ENCODE measurements at places on chromosomes 2 and 18. TPM values are rescaled to one million over a fixed set of nuclear protein-coding genes. Genes with fewer than 3 reads are reported as not detected.
A peak's percentile ranks its signal among the peaks of the same experiment; 100 is the strongest.

DNA sequence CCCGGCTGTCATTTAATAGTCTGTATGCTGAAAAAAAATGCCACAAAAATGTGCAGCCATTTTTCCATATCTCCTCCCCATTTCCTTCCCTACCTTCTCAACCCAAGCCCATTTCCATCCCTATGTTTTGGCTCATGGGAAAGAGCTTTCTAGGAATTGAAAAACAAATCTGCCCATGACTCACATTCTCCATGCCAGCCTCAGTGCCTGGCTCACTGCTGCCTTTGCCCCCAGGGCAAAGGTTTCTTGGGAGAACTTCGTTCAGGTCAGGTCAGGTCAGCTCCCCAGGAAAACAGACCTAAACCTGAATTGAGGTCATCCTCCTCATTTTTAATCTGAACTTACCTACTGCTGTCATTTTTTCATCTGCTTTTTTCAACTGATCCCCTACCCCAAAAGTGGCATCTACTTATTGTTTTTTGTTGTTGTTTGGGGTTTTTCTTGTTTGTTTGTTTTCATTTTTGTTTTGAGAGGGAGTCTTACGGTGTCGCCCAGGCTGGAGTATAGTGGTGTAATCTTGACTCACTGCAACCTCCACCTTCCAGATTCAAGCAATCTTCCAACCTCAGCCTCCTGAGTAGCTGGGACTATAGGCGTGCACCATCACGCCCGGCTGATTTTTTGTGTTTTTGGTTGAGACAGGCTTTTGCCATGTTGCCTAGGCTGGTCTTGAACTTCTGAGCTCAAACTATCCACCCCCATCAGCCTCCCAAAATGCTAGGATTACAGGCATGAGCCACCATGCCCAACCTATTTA, 66.7 kb downstream of the FECH start:
- no peak overlapping the region for H3K4me3 ChIP-seq
- no peak overlapping the region for H3K27ac ChIP-seq
- DNase-seq = no peak
- no peaks in the 10 kb centered on the region for H3K27me3 ChIP-seq

- H3K36me3 ChIP-seq = no peaks in the 10 kb centered on the region
- no peak overlapping the region for H3K27ac ChIP-seq
- no peak overlapping the region for H3K4me3 ChIP-seq
- H3K4me1 ChIP-seq = no peaks in the 10 kb centered on the region
Measured at GRCh38 chr2:130808482-130809268, 28.0 kb upstream of the ARHGEF4 start.

DNA sequence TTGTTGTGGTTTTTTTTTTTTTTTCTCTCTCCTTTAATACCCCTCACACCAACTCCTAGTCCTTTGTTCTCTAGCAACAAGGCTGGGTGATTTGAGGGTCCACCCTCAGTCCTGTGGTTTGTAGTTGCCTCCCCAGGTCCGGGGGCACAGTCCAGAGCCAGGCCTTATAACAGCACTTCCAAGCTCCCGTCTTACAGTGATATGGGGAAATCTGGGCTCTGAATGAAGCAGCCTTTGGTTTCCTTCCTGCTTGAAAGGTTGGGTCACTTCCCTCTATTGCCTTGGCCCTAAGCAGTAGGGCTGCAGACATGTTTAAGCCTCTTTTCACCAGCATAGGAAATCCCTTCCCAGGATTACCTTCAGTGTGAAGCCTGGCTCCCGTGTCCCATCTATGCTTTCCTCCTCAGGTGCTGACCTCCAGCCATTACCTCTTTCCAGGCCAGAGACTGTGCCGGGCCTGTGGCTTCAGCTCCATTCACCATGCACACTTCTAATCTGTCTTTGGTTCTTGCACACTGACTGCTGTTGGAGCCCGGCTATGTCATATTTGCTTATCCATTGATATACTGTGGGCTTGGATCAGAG, 21.2 kb upstream of the NTSR2 start:
- H3K27ac ChIP-seq = no peak overlapping the region
- no peak overlapping the region for H3K4me3 ChIP-seq
- H3K36me3 ChIP-seq = no peaks in the 10 kb centered on the region
- DNase-seq = no peak
- H3K4me1 ChIP-seq = peaks cover 23% of the 10 kb centered on the region

- DNase-seq = no peak
- no peaks in the 10 kb centered on the region for H3K36me3 ChIP-seq
- peak overlapping the region; percentile 63 for H3K4me3 ChIP-seq
- H3K4me1 ChIP-seq = peaks cover 16% of the 10 kb centered on the region
Measured at GRCh38 chr2:218010984-218011652, 8.3 kb upstream of the TNS1 start.

The SPEG gene
- total RNA-seq = 219 TPM

DNA sequence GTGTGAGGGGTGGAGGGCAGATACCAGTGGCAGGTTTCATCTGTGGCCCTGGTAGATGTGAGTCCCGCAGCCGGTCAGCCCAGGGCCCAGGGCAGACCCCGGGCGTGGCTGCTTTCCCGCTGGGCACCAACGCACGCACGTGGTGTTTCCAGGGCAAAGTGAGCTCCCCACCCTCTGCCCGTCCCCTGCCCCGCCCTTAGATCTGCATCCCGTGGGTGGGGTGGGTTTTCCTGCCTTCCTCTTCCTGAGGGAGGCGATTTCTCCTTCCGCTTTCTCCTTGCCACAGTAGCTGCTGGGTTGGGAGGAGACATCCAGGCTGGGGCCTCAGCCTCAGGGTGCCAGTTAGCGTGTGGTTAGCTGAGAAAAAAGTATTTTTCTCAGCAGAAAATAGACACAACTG, 49.6 kb downstream of the ODC1 start:
- H3K36me3 ChIP-seq = no peaks in the 10 kb centered on the region
- no peak for DNase-seq
- H3K4me3 ChIP-seq = no peak overlapping the region
- H3K27ac ChIP-seq = peak overlapping the region; percentile 19
- H3K27me3 ChIP-seq = no peaks in the 10 kb centered on the region

DNA sequence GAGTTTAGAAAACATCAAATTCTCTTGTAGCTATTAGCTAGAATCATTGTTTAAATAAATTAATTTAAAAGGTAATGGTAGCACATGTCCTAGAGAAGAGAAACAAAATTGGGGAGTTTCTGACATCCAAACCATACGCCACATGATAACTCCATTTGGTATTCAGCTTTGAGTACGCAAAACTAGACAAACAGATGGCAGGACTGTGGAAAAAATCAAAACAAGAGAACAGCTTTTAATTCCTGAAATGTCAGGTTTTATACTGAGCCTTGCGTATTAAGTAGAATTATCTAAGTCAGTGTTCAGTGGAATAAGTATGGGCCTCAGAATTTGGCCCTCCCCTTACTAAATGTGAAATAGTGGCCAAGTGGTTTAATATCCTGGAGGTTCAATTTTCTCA, 82.4 kb upstream of the PDE1A start:
- DNase-seq = no peak
- H3K27me3 ChIP-seq = no peaks in the 10 kb centered on the region
- no peak overlapping the region for H3K27ac ChIP-seq
- no peaks in the 10 kb centered on the region for H3K36me3 ChIP-seq
- no peaks in the 10 kb centered on the region for H3K4me1 ChIP-seq

- no peaks in the 10 kb centered on the region for H3K27me3 ChIP-seq
- H3K4me1 ChIP-seq = peaks cover 6% of the 10 kb centered on the region
- H3K36me3 ChIP-seq = no peaks in the 10 kb centered on the region
- no peak for DNase-seq
- peak overlapping the region; percentile 100 for H3K27ac ChIP-seq
Measured at GRCh38 chr2:195658541-195658890, 1.5 kb downstream of the SLC39A10 start.

The LYPD1 gene
- 0.71 TPM for total RNA-seq

DNA sequence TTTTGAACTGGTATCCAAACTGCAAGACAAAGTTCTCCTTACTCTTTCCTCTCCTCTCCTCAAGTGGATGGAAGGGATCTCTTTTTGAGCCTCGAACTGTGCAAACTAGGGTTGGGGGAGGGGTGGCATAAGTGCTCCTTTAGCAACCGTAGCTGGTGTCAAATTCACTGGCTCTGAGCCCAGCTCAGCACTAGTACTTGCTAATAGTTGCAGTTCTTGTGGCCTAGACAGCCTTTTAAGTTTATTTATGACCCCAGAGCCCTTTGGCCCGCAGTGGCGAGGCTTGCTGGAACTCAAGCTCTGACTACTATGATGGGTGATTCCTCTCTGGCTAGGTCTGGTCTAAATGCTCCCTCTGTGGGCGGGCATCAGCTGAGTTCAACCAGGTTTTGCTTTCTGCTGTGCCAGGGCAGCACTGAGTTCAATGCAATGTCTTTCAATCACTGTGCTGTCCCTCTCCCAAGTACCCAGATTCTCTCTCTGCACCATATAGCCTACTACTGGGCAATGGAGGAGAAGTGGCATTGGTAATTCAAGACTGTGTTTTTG, 528.4 kb upstream of the SYT4 start:
- H3K27me3 ChIP-seq = no peaks in the 10 kb centered on the region
- H3K27ac ChIP-seq = no peak overlapping the region
- H3K4me3 ChIP-seq = no peak overlapping the region
- DNase-seq = no peak
- no peaks in the 10 kb centered on the region for H3K4me1 ChIP-seq

- H3K4me3 ChIP-seq = no peak overlapping the region
- no peak for DNase-seq
- no peaks in the 10 kb centered on the region for H3K4me1 ChIP-seq
Measured at GRCh38 chr18:59437851-59438569, 78.9 kb upstream of the LMAN1 start.

- H3K4me3 ChIP-seq = no peak overlapping the region
- H3K27me3 ChIP-seq = no peaks in the 10 kb centered on the region
- H3K27ac ChIP-seq = no peak overlapping the region
- no peak for DNase-seq
- no peaks in the 10 kb centered on the region for H3K36me3 ChIP-seq
Measured at GRCh38 chr2:142937347-142937746, 59.9 kb downstream of the KYNU start.

DNA sequence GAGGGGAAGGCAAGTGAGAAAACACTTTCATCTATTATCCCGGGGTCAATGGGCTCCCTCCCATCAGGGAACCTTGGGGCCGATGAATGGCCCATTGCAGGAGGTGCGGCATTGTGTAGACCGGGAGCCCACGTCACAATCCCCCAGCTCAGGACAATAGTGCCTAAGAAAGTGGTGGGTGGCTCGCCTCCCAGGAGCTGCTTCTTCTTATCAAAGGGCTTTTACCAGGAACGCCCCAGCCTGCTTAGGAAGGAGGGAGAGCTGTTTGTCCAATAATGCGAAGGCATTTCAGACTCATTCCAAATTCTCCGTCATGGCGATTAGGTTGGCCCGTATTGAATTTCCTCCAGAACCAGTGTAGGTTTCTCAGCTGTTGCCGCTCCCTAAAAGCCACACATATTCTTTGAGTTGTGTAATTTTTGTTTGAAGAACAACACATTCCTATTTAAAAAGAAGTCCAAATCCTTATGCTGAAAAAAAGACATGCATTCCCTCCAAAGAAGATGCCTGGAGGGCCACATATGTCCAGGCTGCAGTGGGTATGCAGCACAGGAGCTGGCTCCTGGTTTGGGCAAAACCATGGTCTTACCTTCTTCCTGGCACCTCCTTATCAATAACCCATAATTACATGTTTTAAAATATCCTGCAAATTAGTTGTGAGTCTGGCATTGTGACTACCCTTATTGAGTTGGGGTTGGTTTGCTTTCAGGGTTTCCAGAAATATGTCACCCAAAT, 264.7 kb downstream of the MYCN start:
- no peak overlapping the region for H3K27ac ChIP-seq
- no peak for DNase-seq
- H3K4me1 ChIP-seq = no peaks in the 10 kb centered on the region

- H3K27ac ChIP-seq = no peak overlapping the region
- H3K27me3 ChIP-seq = no peaks in the 10 kb centered on the region
- H3K36me3 ChIP-seq = peaks cover 58% of the 10 kb centered on the region
- H3K4me3 ChIP-seq = no peak overlapping the region
- peak; percentile 42 for DNase-seq
Measured at GRCh38 chr2:218815244-218815637, 16.4 kb downstream of the PRKAG3 start.

DNA sequence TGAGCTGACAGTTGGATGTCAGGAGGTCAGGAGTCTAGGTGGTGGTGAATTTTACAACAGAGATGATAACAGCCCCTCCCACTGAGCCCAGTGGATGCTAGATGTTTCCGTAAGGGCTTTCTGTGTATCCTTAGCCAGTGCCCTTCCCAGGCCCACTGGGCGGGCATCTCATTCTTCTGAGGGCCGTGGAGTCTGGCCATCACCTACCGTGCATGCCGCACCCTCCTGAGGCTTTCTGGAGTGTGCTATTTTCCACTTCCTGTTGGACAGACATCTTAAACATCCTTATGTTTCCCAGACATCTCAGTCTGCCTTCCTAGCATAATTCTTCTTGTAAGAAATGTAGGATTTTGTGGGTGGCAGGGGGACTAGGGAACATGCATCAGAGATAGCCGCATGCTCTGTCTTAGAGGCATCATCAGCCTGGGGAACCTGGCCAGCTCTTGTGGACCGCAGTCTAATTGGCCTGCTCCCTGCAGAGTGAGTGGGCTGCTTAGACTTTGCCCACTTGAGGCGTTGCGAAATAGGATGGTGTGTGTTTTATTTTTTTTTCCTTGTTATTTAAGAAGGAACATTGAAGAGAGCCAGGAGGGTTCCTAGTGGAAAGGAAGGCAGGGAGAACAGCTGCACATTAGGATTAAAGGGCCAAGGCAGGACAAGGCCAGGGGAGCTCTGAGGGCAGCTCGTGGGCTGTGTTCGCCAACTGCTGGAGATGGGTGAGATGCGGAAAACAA, 135.8 kb downstream of the SH3RF3 start:
- no peak overlapping the region for H3K4me3 ChIP-seq
- H3K27me3 ChIP-seq = no peaks in the 10 kb centered on the region
- H3K36me3 ChIP-seq = no peaks in the 10 kb centered on the region

DNA sequence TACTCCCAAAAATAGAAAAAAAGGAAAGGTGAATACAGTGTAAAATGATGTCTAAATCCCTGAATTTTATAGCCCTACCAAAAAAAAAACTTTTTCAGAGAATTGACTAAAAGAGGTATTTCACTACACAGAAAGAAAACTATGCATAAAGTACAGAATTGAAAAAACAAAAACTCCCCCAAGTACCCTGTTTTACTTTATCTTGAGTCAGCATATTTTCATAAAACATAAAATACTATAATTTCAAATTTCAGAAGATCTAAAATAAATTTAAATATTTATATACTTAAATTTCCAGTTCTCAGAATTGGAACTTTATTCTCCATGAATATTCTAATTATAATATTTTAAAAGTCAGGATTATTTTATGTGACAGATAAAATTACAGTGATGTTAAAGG, 10.1 kb downstream of the NCKAP1 start:
- H3K27me3 ChIP-seq = no peaks in the 10 kb centered on the region
- H3K36me3 ChIP-seq = no peaks in the 10 kb centered on the region
- DNase-seq = no peak
- peaks cover 78% of the 10 kb centered on the region for H3K4me1 ChIP-seq

The SULT6B1 gene
- total RNA-seq = not detected

Data from esophagus muscularis mucosa (tissue), 4 donors.